Smooth muscle cell of the brain vasculature (primary cell): ENCODE measurements at places on chromosomes 6 and 20.
A peak's percentile ranks its signal among the peaks of the same experiment; 100 is the strongest.

DNA sequence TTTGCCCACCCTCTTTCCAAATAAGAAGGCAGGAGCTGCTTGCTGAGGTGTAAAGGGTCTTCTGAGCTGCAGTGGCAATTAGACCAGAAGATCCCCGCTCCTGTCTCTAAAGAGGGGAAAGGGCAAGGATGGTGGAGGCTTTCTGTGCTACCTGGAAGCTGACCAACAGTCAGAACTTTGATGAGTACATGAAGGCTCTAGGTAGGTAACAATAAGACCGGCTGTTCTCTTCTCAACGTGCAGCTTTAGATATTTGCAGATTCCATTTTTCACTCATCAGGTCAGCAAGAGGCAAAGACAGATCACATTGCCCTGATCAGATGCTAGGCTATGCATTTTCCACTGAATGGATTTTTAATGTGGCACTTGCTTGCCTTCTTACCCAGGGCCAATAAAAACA lies at the start of gene FABP7:
Gene FABP7, plus strand, starts transcription at position 50 of the 400 bp plus-strand sequence. Its CDS starts 79 bp downstream, at position 129.
- DNase-seq, result no peak

DNA sequence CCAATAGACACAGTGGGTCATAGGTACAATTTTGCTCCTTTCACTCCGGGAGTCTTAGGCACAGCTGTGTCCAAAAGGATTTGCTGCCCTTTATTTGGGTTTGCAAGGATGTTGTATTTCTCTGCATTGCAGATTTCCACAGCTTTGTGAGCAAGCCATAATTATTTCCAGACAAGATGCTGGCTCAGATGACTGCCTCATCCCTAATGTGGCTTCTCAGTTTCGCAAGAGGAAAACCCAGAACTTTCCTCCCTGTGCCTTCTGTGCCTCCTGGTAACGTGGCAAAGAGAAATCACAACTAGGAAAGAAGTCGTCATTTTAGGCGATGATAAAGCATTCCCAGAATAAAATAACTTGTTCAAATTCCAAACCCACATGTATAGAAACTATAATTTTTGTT lies 33.7 kb downstream of the FAM50B start:
- DNase-seq, result no peak

DNA sequence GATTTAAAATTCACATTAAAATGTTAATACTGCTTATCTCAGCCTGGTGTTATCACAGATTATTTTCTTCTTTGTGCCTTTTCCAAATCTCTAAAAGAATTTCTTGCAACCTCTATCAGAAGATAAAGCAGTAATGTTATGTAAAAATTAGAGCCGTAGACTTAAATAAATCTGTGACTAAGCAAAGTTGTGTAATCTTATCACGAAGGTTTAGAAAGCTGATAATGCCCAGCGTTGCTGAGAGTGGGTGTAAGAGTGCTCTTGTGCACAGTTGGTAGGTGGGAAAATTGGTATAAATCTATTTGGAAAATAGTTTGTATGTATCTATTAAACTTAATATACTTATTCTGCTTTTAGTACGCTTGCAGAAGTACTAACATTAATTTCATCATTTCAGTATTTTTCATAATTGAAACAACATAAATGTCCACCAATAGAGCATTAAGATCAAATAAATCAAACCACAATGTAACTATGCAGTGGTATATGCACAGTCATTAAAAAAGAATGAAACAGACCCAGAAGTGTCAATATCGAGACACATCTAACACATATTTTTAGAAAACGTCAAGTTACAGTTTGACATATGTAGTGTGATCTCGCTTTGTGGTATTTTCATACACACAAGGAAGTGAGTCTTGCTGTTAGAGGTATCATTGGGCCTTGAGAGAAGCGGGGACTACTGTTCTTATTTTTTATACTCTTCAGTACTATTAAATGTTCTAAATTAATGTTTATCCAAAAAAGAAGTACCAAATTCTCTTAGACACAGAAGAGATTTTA lies 54.4 kb upstream of the PBOV1 start:
- DNase-seq, result no peak

- DNase-seq, result peak; percentile 62
Observed at GRCh38 chr6:109482905-109483734, at the start of gene ZBTB24. Gene ZBTB24 (minus strand): TSS chr6:109483219. CDS start chr6:109482026, 1,193 bp downstream.

- DNase-seq, result no peak
Observed at GRCh38 chr6:25927756-25928216, 2.7 kb downstream of the SLC17A2 start.

DNA sequence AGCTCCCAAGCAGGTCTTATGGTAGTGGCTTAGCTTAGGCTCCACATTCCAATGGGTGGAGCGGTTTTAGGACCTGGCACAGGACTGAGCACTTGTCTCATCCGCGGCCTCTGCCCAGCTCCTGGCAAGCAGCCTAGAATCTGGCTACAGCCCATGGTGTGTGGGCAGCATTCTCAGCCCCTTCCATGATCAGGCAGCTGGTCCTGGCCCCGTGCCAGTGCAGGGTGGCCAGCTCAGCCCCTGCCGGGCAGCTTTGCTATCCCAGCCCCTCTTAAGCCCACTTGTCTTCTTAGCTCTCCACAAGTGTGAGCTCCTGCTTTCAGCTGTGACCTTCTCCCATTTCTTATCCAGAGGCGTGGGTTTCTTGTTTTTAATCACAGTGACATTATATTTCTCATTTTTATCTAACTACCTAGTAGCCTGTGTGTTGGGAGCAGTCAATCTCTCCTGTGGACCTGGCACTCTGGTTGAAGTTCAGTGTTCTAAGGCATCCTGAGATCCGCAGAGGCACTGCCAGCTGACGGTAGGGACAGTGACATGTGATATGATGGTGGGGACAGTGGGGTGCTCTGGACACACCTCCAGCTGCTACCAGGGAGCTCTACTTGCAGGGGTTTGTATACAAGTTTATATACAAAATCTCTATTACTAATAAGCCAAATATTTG lies 119.9 kb upstream of the PRND start:
- DNase-seq, result no peak

DNA sequence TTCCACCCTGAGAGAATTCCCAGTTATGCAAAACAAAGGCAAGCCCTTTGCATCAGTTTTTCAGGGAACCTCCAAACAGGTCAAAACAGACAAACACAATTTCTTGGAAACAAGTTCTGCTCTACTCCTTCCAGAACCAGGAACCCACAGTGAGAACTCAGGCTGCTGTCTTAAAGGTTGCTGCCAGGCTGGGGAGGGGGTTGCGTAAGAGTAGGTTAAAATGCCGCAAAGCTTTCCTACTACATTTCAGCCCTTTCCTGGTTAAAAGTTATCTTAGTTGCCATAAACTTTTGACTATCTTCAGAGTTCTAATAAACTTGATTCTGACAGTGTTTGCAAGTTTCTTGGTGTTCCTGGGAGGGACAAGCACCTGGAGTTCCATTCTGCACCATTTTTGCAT lies 33.8 kb downstream of the KPNA5 start:
- no peak for DNase-seq

DNA sequence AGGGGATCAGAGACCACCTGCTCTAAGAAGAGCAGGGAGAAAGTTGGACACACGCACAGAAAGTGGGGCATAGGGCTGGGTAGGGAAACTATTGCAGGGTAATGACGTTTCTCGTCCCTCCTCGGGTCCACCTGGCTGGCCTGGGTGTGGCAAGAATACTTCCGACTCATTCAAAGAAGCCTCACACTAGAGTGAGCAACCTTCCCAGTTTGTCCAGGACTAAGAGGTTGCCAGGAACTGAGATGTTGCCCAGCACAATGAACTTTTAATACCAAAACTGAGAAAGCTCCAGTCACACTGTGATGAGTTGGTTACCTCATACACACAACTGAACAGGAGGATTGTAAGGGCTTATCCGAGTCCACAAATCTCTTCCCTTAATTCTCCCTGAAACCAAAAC lies 74.5 kb upstream of the ADGRF1 start:
- no peak for DNase-seq

DNA sequence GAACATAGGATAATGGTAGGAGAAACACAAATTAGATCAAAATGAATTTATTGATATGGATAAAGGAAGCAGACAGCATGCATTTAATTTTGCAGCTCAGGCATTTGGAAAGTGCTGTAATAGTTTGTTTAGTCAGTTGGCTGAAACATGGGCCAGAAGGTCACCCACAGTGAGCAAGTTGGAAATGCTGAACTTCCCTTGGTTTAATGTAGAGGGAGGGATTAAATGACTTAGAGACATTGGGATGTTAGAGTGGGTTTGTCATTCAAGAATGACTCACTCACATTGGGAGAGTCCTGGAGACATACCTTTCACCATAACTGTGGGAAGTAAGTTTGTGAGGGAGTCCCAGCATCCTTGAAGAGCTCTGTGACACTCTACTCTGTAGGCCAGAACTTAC lies 231.5 kb upstream of the PLCB4 start:
- DNase-seq, result no peak

GRCh38 chr6:146028252-146028795 lies 538 bp upstream of the GRM1 start:
- peak; percentile 23 for DNase-seq

DNA sequence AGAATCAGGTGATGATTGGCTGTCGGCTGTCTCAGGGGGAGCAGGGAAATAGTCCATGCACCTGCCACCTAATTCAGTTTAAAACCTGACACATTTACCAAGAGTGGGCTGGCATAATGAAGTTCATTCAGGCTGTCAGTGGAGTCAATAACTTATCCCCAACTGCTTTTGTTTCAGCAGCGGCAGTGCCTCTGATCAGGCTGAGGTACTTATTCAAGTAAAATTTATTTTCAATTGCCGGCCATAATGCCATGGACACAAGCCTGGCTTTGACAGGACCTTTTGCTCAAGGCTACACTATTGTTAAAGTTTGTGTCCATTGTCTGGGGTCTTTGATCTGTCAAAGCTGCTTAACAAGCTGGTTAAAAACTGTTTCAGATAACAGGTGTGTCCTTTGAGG lies 20.6 kb downstream of the OLIG3 start:
- no peak for DNase-seq

- DNase-seq, result no peak
Observed at GRCh38 chr20:16599257-16599656, 26.0 kb upstream of the KIF16B start.

DNA sequence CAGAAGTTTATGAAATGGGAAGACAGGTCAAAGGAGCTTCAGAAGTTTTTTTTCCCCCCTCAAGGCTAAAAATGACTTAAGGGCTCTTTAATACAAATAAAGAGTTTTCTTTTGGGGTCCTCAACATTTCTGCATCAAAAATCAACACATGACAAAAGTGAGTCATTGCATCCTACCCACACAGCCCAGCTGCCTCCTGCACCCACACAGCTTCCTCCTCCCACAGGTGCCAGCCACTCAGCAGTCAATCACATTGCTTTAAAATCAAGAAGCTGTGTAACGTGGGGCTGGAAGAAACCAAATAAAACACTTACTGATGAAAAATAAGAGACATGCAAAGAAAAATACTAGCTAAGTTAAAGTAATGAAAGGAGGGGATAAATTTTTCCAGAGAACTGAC lies 68.5 kb downstream of the MAP3K5 start:
- no peak for DNase-seq

GRCh38 chr20:51480507-51481270 lies 61.8 kb downstream of the NFATC2 start:
- no peak for DNase-seq

DNA sequence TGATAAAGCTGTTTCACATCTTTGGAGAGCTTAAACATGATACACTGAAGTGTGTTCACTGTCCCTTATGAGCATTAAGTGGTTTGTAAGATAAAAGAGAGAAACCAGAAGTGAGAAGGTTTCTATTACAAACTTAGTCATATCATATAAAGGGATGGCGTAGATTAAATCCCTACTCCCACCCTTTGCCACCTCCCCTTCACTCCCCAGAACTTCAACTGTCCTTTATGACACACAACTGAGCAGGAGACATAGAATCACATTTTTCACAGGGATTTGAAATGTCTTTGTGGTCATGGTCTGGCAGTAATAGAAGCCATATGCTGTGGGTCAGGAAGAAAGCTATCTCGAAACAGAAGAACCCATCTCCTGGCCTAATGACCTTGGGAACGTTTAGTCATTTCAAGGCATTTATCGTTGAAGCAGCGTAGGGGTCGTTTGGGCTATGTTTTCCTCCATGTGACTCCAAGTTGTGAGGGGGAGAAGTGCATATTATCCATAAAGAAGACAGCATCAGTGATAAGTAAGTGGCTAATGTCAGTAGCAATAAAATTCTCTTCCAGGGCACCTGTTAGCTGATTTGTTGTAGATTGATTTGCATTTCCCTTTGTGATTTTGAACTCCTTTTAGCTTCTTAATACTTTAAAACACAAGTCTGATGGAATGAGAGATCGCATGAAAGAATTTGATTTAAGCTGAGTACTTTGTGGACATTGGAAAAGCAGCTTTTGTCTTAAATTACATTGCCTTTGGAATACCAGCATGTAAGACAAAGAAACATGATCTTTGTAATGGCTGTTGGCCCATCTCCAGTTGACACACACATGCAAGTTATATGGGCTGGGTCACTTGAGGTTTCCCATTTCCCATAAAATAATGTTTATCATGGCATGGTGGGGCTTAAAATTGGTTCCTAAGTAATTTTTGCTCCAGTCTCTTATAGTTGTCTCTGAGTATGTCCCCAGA lies 501.5 kb upstream of the FLRT3 start:
- DNase-seq, result peak; percentile 33

DNA sequence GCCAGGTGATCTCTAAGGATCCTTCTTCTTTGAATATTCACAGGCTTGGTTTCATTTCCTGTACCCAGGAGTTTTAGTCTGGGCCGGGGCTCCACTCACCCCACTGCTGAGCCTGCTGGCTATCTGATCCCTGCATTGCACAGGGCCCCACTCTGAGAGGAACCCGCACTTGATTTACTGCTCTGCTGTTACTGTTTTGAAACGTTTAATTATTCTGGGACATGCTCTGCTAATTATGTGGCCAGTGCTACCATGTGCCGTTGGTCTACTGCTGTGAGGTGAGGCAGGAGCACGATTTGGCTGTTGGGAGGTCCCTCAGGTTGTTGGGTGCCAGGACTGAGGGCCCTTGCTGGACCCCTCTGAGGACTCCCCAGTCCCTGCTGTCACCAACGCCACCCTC lies 108.7 kb upstream of the SIRPA start:
- no peak for DNase-seq

DNA sequence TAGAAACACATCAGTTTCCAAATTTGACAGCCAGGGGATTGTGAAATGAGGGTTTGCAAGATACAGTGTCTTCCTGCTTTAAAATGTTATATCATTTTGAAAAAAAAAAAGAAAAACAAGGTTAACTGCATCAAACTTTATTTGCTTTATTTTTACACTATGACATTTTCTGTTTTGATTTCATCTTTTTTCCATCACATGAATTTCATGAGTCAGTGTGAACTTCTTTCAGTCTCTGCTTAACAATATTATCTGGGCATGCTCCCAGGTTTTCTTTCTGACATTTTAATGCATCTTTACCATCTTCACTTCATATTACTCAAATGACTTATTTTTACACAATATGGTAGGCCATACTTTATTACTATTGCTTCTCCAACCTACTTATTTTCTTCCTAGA lies 1.9 kb downstream of the NCOA7 start:
- DNase-seq, result no peak

DNA sequence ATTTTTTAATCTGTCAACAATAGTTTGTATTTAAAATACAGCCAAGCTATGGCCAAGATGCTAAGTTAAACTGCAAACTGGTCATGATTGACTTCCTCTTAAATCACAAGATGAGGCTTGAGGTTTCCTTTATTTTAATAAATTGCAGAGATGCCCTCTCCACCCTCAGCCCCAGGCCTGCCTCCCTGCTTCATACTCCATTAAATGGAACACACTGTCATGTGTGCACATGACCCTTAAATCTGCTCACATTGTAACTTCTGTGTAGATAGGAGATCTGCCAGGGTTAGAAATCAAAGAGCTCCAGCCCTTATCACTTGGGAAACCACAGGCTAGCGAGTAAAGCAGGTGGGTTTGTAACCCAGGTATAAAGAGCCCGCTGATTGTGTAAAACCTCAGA lies 20.8 kb downstream of the DUSP22 start:
- DNase-seq, result no peak
